Liver (tissue), 10 donors: ENCODE measurements at places on chromosomes 1 and 21. TPM values are rescaled to one million over a fixed set of nuclear protein-coding genes. Genes with fewer than 3 reads are reported as not detected.

DMAP1 gene
- total RNA-seq = 15.3 TPM

AADACL3 gene
- not detected for total RNA-seq

PTGS2 gene
- total RNA-seq = 0.33 TPM

PFDN2 gene
- 12.4 TPM for total RNA-seq

DNA sequence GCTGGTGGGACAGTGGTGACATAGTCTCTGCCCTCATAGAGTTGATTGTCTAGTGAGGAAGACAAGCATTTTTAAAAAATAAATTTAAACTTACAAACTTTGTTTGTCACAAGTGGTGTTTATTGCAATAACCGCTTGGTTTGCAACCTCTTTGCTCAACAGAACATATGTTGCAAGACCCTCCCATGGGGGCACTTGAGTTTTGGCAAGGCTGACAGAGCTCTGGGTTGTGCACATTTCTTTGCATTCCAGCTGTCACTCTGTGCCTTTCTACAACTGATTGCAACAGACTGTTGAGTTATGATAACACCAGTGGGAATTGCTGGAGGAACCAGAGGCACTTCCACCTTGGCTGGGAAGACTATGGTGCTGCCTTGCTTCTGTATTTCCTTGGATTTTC is 58.4 kb downstream of the LAMC2 start:
- DNase-seq = no peak

DNA sequence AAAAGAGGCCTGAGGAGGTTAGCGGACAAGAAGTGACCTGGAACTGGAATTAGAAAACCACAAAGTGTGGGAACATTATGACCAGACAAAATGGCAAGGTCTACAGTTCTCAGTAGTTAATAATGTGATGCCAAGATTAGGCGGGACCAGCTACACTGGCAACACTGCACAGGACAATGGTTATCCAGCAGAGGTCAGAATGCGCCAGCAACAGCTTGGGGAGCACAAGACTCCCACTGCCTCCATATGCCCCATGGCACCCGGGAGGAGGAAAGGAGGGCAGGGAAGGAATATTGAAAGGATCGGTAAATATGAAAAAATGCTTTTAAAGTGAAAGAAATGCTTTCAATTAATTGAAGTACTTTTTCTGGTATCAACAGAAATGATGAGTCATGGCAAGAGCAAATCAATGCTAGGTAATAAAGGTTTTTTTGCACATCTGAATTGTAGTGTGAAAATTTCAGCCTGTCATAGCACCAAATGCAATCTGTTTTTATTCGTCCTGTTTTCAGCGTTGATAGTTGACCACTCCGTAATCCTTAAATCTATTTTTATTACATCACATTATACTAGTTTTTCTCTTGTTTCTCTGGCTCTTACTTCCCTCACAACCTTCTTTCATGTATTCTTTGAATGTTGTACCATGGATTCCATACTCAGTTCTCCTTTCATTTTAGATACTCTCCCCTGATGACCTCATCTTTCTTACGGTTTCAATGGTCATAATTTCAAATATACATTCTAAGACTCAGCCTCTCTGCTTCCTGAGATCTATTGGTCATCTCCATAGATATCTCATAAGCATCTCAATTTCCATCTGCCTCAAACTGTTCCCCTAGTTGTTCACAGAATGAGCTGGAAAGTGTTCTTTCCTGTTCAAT is 30.7 kb downstream of the VCAM1 start:
- DNase-seq = no peak

DNA sequence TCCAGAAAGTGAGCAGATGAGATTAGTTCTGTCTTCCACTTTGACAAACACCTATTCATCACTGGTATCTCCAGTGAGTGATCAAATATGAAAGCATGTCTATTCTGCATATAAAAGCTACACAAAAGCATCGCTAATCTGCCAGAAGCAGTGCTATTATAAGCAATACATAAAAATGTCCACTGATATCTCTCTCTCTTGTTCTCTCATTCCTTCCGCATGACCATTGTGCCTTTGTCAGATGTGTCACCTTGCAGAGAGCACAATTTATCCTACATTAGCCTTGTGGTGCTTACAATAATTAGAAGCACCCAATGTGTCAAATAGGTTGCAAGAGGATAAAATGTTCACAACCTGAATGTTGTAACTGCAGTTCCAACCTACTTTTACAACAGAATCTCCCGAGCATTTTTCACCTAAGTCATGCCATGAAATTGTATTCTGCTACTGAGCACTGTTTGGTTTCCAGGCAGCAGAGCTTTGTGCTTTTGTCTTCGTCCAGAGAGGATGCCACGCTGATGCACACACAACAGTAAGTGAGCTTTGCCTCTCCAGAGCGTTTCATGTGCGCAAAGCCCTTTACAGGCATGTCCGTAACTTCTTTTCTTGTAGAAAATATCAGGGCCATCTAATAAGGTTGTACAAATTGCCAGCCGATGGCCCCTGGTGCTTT is 198.7 kb upstream of the PLD5 start:
- no peak for DNase-seq

- DNase-seq = no peak
Measured at GRCh38 chr1:68889471-68889870, 392.6 kb upstream of the DEPDC1 start.

- DNase-seq = no peak
Measured at GRCh38 chr1:9451081-9451480, 88.2 kb upstream of the SLC25A33 start.

GRCh38 chr1:9129266-9130041 is 552 bp upstream of the GPR157 start:
- DNase-seq = peak; percentile 81

DNA sequence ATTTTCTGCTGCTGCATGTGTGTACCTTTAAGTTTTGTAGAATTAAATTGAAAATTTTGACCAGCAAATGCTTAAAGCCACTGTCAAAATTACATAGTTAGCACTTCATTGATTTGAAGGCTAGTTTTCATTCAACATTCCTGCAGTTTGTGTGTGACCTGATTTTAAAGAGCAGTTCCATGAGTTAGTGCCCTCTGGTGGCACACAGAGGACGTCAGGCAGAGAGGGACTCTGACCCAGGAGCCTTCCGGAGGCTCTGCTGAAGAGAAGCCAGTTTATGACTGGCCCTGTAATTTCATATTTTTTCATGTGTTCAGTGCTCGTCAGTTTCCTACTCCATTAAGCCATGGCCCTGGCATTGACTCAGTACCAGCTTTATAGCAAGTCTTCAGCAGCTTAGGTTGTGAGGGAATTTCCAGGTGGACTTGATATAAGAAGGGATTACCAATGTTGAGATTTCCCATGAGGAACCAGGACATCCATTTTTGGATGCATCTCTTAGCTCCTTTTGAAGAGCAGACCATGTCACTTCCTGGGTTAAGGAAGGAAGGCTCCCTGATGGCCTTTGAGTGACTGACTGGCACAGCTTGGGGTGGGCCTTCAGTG is 104.7 kb downstream of the CAMTA1 start:
- DNase-seq = peak; percentile 50

DNA sequence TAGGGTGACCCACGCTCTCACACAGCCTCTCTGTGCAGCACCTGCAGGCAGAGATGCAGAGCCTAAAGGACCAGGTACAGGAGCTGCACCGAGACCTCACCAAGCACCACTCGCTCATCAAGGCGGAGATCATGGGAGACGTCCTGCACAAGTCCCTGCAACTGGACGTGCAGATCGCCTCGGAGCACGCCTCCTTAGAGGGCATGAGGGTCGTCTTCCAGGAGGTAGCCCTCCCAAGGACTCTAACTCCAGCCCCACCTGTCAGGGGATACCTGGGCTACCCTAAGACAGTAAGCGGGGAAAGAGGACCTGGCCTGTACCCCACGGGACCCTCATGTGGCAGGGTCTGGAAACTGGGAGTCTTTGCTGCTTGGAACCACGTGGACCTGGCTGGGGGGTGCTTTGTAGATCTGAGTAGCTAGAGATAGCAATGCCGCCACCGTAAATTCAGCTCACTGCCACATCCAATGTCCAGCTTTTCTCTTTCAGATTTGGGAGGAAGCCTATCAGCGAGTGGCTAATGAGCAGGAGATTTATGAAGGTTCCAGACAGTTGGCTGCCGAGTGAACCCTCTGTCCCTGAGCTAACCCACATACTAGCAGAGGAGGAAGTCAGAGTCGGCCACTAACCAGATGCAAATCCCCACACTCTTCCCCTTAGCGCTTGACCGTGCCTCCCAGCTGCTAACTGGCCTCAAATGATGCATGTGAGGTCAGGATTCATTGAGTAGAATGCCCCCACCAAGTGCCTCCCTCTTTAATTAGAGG is 6.5 kb downstream of the RNF207 start:
- DNase-seq = no peak

DNA sequence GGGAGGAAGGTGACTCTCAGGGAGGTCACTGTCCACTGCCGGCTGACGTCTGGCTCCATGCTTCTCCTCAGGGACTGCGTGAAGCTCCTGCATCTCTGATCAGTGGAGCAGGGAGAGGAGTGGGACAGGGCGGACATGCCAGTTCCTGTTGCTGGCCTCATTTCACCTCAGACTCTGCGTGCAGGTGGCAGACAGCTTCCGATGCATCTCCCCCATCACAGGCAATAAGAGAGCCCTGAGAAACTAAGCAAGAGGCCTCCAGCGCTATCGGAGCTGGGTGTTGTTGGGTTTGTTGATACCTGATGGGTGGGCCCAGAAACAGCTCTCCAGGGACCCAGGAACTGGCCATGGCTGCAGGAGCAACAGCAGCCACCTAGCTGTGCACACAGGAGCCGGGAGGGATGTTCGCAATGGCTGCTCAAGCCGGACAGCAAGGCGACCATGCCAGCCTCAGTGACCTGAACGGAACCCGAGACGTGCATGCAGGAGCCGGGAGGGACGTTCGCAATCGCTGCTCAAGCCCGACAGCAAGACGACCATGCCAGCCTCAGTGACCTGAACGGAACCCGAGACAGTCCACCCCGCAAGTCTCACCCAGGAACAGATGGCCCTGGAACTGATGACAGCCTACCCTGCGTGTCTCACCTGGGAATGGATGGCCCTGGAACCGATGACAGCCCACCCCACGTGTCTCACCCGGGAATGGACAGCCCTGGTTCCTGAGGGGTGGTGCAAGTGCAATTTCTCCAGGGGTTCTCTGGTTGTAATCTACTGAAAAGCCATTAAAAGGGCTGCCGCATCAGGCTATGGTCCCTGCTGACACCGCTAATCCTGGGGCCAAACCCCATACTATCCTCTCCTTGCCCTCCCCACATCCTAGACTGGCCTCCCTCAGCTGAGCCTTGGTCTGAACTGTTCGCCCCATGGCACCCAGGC is 14.2 kb upstream of the PCBP3 start:
- peak; percentile 13 for DNase-seq

- DNase-seq = no peak
Measured at GRCh38 chr1:36482724-36483388, at the start of gene CSF3R. TSS of gene CSF3R (minus strand) at chr1:36482913. CDS start at chr1:36479496, 3,417 bp downstream.

DNA sequence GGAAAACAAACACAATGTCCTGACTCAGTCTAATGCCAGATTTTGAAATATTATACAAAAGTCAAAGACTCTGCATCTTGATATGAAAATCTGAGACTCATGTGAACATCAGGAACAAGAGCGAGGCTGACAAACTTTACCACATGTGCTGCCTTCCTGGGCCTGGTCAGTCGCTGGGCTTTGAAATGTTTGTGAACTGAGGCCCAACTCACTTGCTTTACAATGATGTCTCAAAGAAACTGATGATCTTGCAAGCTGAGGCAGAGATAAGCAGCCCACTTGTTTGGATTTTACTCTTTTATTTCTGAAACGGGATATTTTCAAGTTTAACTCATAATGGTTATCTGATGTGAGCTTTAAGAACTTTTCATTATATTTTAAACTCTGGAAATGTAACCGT is 2.1 kb downstream of the BCAR3 start:
- DNase-seq = no peak

GRCh38 chr1:239389703-239390102 is 3.3 kb downstream of the CHRM3 start:
- DNase-seq = no peak

GRCh38 chr1:169484101-169484500 is 1.6 kb downstream of the SLC19A2 start:
- DNase-seq = no peak

GRCh38 chr21:42122808-42123207 is 51.7 kb downstream of the UMODL1 start:
- DNase-seq = no peak

- no peak for DNase-seq
Measured at GRCh38 chr1:233940908-233941307, 36.4 kb downstream of the SLC35F3 start.

DNA sequence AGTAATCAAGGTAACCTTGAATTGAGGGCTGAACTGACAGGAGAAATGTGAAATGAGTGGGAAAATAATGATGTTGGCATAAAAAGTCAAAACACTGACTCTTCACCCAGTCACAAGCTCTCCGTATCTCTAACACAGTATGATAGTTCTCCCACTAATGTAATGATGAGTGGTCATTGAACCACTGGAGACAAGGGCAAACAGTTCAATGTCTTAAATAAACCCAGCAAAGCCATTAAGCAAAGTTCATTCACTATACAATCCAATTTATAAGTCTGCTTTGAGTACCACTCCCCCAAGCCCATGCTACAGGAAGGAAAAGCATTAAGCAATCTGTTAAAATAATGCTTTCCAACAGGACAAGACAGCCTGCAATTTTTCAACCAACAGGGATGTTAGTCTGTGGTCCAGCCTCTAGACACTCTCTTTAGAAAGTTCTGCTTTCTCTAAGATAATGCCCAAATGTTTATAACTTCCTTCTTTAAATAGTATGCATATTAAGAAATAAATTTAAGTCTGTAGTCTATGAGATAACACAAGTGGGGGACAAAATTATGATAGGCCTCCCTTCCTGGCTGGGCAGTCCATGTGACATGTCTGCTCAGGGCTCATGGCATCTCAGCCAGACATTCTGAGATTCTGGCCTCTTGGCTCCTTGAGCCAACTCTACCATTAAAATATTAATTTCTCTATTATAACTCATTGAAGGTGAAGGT is 25.5 kb upstream of the DDAH1 start:
- DNase-seq = no peak

DNA sequence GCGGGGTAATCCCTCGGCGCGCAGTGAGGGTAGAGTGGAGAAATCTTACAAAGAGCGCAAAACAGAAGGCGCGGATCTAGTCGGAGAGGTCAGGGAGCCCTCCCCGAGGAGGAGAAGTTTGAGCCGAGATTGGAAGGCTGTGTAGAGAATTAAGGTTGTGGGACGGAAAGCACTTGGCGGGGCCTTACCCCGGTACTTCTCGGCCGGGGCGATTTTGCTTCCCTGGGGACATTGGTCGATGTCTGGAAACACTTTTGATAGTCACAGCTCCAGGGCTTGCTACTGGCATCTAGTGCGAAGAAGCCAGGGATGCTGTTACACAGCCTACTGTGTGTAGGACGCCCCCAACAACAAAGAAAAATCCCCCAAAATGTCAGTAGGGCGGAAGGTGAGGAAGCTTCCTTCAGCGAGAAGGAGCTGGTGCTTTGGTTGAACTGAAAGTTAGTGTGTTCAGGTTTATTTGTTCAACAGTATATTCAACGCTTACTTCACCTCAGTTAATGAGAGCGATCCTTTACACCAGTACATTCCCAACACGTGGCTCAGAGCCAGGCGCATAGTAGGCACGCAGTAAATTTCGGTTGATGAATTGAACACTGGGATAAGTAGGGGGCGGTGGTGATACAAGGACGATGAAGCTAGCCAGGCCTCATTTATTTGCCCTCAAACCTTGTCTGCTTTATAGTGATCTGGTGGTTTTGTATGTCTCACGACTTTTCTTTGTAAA is 807 bp downstream of the CEP85 start:
- peak; percentile 40 for DNase-seq

GRCh38 chr1:229536982-229537381 is 21.5 kb downstream of the ABCB10 start:
- no peak for DNase-seq
